Naive thymus-derived CD4-positive, alpha-beta T cell (primary cell): ENCODE measurements at places on chromosomes 12 and 14. TPM values are rescaled to one million over a fixed set of nuclear protein-coding genes. Genes with fewer than 3 reads are reported as not detected.

- no peak for DNase-seq
Measured at GRCh38 chr12:99388671-99389195, 258.8 kb upstream of the GARIN6 start.

TGM1 gene
- not detected for polyA plus RNA-seq

GRCh38 chr12:40775661-40776060, 83.4 kb downstream of the CNTN1 start:
- DNase-seq, result no peak

GRCh38 chr12:28034271-28034670, 61.7 kb upstream of the PTHLH start:
- no peak for DNase-seq

- no peak for DNase-seq
Measured at GRCh38 chr12:94277426-94278000, 129.1 kb downstream of the PLXNC1 start.

KRT6C gene
- not detected for polyA plus RNA-seq

DNA sequence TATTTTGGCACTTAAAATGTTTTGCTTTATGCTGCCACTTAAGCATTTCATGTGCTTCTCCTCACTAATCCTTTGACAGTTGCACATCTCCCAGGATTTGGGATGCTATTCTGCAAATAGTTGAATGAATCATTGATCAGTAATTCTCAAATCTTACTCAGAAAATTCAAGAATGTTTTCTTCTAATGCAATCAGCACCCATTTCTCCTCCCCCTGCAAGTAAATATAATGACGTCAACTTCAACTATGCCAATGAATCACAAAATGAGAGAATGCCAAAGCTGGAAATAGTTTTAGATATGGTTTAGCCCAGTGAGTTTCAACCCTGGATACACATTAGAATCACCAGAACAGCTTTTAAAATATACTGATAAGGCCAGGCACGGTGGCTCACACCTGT, 2.1 kb upstream of the BLOC1S1 start:
- no peak for DNase-seq

DNA sequence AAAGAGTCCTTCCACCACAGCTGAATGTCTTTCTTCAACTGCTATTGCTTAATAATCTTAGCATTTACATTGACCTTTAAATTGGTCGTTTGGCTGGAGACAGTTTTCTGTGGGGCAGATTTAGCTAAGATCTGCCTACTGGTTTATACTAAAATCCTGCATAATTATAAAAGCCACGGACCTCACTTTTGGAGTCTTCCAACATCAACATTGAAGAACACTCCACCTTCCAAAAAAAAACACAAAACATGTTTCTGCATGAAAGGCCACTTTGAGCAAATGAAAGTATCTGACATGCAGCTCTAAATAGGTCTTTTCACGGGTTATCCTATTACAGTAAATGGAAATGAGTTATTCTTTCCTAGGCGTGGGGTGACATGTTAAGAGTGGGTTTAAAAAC, 57.0 kb upstream of the KRR1 start:
- DNase-seq, result no peak

- DNase-seq, result no peak
Measured at GRCh38 chr12:89129167-89129870, 223.0 kb downstream of the DUSP6 start.

PLEKHD1 gene
- 0.23 TPM for polyA plus RNA-seq

PNP gene
- 35.6 TPM for polyA plus RNA-seq

- no peak for DNase-seq
Measured at GRCh38 chr14:29710015-29710414, 217.6 kb downstream of the PRKD1 start.

GPR162 gene
- not detected for polyA plus RNA-seq

DNA sequence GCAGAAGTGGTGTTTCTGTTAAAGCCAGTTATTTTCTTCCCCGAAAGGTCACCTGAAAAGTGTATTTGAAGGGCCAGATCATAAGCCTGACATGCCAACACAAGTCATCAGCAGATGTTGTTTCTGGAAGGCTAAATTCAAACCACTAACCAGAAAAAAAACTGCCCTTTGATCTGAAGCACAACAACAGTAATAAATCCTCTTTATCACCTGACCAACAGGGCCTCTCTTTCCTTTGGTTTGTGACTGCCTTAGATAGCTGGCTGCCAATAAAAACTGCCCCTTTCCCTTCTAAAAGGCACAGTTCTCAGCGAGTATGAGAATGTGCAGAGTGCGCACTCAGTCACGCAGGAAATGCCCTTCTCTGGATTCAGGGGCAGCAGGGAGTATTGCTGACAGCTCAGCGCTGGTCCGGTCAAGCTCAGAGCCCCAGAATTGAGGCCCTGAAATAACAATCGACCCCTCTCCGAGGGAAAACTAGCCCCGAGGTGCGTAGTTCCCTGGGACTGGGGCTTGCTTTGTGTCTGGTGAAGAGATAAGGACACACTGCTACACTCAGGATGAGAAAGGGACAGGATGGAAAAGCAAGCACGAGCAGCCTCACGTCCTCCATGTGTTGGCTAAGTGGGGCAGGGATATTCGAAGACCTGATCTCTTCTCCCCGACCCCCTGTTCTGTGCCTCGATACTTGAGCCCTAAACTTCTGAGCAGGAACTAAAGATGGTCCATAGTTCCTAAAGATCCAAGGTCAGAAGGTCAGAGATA, 184.2 kb upstream of the GZMB start:
- no peak for DNase-seq

WIF1 gene
- polyA plus RNA-seq, result not detected

DNA sequence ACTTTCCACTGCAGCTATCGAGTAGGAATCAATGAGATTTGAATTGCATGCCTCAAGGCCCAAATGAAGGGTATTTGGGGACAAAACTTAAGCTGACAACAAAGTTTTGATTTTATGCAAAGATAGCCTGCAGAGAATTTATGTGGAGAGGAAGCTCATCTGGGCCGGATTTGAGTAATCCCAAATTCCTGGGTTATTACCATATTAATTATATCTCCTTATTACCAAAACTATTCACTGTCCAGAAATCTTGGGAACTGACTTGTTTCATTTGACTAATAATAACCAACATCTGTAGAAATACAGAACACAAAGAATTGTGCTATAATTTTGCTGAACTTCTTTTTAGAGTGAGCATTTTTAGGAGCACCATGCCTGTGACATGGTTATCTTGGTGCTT, 70.4 kb downstream of the KITLG start:
- no peak for DNase-seq

IFNG-AS1 gene
- 2.2 TPM for polyA plus RNA-seq

PPP1R36 gene
- polyA plus RNA-seq, result not detected
